ENCODE measurements at places on chromosomes 16 and 17.

- DNase-seq, result no peak
Measured at GRCh38 chr17:2564877-2565276, 28.6 kb upstream of the PAFAH1B1 start.

DNA sequence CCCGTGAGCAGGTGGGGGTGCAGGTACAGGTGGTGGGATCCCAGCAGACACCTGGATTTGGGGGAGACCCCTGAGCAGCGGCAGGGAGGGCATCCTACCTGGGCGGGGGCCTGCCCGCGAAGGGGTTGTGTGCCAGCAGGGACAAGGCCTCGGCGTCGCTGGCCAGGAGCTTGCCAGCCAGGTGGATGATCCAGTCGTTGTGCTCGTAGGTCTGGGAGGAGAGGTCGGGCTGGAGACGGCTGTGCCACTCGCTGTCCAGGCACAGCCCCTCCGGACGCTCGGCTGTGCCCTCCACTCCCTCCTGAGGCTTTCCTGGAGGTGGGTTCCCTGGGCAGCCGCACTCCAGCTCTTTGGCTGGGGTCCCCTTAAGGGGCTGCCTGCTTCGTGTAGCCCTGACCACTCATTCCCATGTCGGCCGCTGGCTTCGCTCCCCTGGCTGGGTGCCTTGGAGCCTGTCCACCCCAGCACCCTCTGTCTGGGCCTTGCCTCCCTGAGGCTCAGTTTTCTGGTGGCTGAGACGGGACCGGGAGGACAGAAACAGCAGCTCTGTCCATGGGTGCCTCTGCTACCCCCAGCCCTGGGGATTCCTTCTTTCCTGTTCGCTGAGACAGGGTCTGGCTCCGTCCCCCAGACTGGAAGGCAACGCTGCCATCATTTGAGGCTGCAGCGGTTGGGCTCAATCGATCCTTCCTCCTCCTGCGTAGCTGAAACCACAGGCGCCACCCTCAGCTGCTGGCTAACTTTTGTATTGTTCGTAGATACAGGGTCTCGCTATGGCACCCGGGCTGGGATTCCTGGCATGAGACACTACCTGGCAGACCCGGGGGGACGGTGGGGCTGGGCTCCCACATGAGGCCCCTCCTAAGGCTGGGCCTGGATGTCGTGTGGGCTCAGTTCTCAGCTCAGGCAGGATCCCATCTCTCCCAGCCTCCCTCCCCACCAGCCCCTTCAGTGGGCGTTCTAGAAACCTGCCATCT is 68.6 kb upstream of the GNG13 start:
- no peak for DNase-seq

DNA sequence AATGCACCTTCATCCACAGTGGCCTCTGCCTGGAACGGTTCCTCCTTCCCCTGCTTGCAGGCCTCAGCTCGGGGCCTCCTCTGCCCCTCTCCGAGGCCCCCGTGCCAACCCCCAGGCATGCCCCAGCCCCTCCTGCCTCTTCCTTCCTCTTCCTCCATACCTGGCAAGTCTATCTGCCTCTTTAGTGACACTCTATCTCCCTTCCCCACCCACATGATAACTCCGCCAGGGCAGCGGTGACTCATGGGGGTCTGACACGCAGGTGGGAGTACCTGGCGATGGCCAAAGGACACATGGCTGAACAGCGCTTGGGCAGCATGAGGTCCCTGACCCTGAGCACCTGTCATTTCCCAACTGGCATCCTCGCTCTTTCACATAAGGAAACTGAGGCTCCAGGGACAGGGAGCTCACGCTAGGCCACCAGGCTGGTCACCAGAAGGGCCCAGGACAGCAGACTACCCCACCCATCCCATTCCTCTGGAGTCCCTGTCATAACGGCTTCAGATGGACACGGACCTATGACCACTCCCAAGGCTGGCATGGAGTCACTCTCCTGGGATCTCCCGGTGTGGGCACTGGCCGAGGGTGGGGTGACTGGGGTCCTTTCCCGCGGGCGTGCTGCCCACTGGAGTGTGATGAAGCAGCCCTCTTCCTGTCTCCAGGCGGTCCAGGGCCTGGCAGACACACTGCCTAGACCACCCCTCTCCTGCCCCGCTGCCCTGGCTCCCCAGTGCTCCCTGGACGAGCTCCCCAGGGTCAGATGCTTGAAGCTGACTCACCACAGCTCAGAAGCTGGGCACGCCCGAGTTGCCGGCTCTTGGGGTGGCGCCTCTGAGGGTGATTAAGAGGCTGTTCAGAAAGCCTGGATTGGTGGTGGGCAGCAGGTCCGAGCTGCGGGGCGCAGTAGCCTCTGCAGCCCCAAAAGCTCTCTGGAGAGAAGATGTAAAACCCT is 100.6 kb downstream of the ENGASE start:
- DNase-seq, result no peak

DNA sequence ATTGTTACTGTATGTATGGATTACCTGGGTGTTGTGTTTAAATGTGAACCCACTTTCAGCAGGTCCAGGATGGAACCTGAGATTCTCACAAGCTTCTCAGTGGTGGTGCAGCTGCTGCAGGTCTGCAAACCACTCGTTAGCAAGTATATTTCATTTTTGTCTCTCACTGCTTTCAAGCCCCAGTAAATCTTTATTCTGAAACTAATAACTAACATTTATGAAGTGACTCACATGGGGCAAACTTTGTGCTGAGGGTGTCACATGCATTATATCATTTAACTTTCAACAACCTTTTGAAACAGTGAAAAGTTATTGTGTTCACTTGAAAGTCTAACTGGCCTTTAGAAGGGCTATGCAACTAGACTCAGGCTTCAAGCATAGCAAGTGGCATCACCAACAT is 98.9 kb upstream of the DYNLRB2 start:
- no peak for DNase-seq

- DNase-seq, result no peak
Measured at GRCh38 chr16:87951552-87952538, 611 bp downstream of the BANP start.

DNA sequence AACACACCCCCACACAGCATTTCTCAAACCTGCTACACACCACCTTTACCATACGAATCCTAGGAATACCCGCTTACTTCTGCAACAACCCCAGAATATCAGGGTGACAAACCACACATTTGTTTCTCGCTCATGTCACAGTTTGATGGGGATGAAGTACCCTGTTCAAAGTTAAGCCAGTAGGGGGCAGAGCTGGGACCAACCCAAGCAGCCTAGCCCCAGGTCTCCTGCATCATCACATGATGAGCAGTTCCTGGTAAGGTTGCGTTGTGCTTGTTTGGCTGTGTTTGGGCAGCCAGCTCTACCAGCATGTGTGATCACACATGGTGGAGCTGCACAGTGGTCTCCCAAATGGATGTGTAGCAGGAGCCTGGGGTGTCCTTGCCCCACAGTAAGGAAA is 103.6 kb upstream of the C16orf82 start:
- no peak for DNase-seq

DNA sequence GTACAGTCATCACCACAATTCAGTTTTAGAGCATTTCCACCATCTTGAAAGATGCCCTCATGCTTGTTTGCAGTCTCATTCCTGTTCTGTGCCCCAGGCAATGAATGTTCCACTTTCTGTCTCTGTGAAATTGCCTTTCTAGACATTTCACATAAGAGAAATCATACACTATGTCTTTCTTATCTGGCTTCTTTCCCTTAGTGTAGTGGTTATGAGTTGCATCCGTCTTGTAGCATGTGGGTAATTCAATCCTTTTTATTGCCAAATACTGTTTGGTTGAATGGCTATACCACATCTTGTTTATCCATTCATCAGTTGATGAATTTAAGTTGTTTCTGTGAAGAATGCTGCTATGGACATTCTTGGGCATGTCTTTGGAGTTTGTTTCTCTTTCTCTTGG is 132.5 kb upstream of the PLCG2 start:
- DNase-seq, result no peak

- no peak for DNase-seq
Measured at GRCh38 chr16:67873435-67874370, 851 bp downstream of the EDC4 start.

DNA sequence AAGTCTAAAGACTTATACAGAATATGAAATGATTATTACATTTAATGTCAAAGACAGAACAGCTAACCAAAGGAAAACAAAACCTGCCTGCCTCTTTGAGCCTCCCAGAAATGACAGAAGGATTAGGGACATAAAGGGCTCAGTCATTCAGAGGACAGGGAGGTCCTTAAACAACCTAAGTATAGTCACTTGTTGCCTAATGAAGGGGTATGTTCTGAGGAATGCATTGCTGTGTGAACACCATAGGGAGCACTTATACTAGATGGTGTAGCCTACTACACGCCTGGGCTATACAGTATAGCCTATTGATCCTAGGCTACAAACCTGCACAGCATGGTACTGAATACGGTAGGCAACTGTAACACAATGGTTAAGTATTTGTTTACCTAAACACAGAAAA is 106.4 kb downstream of the PARN start:
- DNase-seq, result no peak

GRCh38 chr17:59840329-59841090 is 52.2 kb downstream of the TUBD1 start:
- DNase-seq, result no peak

DNA sequence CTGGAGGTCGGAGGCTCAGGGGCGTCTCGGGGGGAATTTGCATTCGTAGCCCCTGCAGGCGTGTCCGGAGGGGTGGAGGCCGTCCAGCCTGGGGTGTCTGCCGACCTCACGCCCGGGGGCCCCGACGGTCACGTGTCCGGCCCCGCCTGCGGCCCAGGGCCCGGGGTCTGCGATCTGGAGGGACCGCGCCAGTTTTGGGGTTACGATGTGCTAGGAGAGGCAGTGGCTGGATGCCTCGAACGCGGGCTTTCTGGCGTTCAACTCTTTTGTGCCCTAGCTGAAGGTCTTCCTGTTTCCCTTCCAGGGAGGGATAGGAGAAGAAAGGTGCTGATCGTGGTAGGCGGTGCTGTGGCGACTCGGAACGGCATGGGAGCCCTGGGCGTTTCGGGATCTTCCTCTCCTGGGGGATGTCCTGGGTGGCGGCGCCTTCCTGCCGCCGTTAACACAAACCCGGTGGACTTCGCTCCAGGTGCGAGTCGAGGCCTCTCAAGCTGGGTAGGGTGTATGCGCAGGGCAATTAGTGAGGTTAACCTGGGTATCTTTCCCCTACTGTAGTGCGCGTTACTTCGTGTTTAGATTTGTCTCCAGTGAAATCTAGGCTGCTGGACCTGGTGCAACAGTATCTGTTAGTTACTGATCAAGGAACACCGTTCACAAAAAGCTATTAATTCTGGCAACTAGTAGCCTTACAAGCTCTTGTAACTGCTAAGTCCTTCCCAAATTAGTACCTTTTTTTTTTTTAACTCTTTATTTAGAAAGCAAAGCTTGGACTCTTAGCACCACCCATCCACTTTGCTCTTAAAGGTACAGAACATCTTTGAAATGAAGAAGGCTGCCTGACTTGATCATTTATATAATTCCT is 1.3 kb downstream of the AKAP1 start:
- DNase-seq, result no peak

DNA sequence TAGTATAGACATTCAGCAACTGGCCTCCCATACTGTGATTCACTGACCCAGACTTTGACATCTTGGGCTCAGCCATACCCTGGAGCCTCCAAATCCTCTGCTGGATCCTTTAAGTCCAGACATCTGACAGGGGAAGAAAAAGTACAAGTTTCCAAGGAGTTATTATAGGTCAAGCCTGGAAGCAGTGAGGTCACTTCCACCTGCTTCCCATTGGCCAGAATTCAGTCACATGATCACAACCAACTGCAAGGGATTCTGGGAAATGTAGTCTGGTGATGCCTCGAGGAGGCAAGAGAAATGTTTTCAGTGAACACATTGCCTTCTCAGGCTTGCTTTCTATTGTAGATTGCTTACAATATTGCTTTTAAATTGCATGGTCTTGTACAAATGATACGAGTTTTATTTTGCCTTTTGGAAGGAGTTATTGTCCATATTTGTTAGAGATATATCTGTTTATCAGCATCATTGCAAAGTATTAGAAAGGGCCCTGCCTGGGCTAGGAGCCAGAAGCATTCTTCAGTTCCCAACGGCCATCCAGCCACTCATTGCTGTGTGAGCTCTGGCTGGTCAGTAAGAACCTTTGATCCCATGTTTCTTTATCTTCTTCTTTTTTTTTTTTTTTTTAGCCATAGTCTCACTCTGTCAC is 696.9 kb downstream of the WWOX start:
- DNase-seq, result no peak

GRCh38 chr16:86343796-86344585 is 166.3 kb upstream of the FOXF1 start:
- no peak for DNase-seq

GRCh38 chr16:47928008-47928407 is 227.8 kb downstream of the ABCC12 start:
- no peak for DNase-seq

GRCh38 chr16:30470632-30470995 is 1.9 kb upstream of the ITGAL start:
- no peak for DNase-seq

DNA sequence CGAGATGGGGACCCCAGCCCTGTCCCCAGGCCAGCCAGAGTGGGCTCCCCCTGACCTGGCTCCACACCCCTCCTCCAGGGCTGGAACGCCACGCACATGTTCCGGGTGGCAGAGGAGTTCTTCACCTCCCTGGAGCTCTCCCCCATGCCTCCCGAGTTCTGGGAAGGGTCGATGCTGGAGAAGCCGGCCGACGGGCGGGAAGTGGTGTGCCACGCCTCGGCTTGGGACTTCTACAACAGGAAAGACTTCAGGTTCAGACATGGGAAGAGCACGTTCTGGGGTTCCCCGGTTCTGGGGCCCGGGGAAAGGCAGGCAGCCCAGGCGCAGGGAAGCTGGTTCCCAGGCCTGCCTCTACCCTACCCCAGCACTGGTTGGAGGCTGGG is 4.6 kb downstream of the ACE start:
- no peak for DNase-seq

DNA sequence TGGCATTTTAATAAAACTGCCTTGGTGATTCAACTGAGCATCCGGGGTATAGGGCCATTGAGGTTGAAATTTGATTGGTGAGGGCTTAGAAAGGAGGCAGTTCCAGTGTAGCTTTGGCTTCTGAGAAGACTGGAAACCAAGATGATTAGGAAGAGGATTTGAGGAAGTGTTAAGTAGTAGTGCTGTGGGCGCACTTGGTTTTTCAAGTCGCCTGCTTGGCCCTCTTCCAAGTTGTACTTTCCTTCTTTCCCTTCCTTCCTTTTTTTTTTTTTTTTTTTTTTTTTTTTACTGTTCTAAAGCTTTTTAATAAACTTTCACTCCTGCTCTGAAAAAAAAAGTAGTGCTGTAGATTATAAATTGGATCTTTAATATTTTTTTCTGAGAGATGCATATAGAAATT is 320.5 kb downstream of the UTP18 start:
- DNase-seq, result no peak

DNA sequence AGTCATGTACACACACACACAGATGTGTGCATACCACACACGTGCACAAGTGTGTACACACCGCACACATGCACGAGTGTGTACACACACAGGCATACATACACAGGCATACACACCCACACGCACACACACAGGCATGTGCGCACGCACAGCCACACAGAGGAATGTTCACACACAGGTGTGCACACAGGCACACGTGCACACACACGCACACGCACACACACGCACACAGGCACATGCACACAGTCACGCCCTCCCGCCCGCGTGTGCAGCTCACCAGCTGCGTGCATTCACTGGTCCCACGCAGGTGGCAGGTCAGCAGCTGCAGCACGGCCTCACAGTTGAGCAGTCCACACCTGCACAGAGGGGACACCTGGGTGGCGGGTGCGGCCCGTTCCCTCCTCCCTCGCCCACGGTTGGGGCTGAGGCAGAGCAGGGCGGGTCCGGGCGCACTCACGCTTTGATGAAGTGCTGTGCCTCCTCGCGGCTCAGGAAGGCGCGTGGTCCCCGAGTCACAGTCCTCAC is 7.7 kb downstream of the TEPSIN start:
- no peak for DNase-seq

- DNase-seq, result no peak
Measured at GRCh38 chr16:15810411-15810810, 46.4 kb downstream of the MYH11 start.
